ENCODE measurements at places on chromosomes 13 and 19.
A peak's percentile ranks its signal among the peaks of the same experiment; 100 is the strongest.

- DNase-seq = no peak
Measured at GRCh38 chr19:17458970-17459369, 1.8 kb downstream of the NXNL1 start.

GRCh38 chr13:100240109-100240779, 151.4 kb downstream of the PCCA start:
- DNase-seq = no peak

- no peak for DNase-seq
Measured at GRCh38 chr19:40533508-40533907, 43.2 kb upstream of the SHKBP1 start.

DNA sequence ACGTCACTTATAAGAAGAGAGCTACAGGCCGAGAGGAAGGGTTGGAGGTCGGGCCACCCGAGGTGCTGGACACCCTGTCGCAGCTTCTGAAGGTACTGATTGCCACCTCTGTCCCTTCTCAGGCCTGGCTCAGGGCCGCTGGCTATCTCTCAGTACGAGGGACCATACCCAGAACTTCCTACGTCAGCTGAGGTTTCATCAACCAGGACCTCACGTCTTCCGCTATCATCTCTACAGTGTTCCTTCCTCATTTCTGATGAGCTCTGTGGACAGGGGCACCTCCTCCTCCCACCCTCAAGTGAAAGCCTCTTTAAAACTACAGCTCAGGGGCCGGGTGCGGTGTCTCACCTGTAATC, 58.2 kb upstream of the USE1 start:
- DNase-seq = no peak

- no peak for DNase-seq
Measured at GRCh38 chr13:99553033-99553432, 51.8 kb downstream of the TM9SF2 start.

- no peak for DNase-seq
Measured at GRCh38 chr13:24619282-24619681, 60.9 kb upstream of the ATP12A start.

DNA sequence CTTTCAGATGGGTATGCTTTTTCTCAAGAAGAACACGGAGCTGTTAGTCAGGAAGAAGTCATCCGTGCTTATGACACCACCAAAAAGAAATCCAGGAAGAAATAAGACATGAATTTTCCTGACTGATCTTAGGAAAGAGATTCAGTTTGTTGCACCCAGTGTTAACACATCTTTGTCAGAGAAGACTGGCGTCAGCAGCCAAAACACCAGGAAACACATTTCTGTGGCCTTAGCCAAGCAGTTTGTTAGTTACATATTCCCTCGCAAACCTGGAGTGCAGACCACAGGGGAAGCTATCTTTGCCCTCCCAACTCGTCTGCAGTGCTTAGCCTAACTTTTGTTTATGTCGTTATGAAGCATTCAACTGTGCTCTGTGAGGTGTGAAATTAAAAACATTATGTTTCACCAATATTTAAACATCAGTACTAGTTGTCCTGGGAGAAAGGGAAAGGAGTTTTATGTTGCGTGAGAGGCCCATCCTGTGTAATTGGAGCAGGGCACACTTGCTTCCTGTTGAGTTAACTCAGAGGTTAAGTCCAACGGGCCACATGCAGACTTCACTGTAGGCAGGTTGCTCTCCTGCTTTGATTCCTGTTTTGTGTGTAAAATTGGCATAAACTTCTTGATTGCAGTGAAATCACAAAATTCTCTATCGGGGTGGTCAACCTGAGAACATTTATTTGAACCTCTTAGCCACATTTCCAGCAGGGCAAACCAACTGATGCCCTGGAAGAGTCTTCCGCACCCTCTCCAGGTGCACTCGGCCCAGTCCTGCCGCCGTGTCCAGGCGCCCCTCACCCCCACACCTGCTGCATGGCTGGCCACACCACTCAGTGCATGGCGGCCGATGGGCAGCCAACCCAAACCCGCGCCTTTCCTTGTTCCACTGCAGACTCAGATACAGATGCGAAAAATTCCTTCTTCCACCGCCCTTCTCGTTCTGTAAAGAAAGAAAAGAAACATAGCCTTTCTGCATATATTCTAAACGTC, 31.6 kb downstream of the SHISA2 start:
- DNase-seq = no peak

DNA sequence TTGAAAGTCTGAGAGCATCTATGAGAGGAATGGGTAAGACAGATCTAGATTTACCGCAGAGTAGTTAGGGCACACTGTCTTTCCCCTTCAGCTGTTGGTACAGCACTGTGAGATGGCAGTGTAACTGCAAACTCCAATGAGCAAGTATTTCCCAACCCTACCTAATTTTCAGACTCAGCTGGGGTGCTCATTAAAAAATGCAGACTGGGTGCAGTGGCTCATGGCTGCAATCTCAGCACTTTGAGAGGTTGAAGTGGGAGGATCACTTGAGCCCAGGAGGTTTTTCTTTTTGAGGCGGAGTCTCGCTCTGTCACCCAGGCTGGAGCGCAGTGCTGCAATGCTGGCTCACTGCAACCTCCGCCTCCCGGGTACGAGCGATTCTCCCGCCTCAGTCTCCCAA, 12.6 kb downstream of the QPCTL start:
- no peak for DNase-seq

GRCh38 chr13:99749271-99750019, 222.1 kb downstream of the ZIC5 start:
- no peak for DNase-seq

DNA sequence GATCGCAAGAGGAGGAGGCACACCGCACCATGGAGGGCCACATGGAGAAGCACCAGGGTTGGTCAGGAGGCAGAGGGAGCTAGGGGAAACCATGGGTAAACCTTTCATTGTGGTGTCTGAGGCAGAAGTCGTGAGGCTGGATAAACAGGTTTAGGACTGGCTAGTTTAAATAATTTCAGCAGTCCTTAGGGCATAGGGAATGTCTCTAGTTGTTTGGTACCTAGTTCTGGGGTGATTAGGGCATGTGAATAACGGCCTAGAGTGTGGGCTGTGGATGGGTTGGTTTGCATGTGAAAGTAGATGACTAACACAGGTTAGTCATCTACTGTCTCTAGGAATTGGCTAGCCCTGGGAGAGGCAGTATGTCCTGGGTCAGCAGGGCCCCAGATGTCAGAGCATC, 102.3 kb downstream of the STOML3 start:
- DNase-seq = no peak

GRCh38 chr13:40613914-40614313, 52.5 kb downstream of the FOXO1 start:
- DNase-seq = no peak

- no peak for DNase-seq
Measured at GRCh38 chr13:99354371-99354951, 47.3 kb upstream of the GPR183 start.

GRCh38 chr13:30112602-30113435, 194.5 kb downstream of the KATNAL1 start:
- DNase-seq = peak; percentile 77

DNA sequence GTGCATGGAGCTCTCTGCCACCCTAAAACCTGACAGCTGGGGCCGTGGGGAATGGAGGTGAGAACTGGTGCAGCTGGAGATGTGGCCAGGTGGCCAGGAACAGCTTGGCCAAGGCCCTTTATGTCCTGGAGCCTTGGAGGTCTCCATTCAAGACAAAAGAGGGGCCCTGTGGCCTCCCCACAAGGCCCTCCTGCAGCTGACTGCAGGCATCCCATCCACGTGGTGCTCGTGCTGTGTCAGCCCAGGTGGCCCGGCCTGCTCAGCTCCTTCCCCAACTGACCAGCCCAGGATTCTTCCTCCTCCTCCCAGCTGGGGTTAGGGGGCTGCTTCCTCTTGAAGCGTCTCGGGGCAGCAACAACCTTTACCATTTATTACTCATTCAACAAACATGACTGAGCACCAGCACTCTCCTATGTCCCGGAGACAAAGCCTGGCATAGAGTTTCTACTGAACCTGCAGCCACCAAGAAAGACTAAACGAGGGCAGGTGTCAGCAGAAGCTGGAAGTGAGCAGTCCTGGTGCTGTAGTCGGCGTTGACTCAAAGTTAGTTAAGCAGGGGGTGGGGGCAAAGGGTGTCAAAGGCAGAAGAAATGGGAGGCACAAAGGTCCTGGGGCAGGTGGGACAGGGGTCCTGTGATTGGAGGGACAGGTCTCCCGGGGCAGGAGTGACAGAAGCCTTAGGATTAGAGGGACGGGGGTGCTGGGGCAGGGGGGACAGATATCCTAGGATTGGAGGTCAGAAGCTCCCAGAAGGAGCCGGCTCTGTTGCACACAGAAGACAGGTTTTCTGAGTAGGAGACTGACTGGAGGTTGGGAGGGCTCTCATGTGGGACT, 23.3 kb upstream of the C13orf46 start:
- DNase-seq = no peak

GRCh38 chr13:30745906-30746686, 10.8 kb downstream of the ALOX5AP start:
- no peak for DNase-seq

GRCh38 chr19:6222884-6223283, 56.9 kb downstream of the MLLT1 start:
- DNase-seq = no peak

- no peak for DNase-seq
Measured at GRCh38 chr19:13806728-13807127, 11.5 kb downstream of the ZSWIM4 start.

DNA sequence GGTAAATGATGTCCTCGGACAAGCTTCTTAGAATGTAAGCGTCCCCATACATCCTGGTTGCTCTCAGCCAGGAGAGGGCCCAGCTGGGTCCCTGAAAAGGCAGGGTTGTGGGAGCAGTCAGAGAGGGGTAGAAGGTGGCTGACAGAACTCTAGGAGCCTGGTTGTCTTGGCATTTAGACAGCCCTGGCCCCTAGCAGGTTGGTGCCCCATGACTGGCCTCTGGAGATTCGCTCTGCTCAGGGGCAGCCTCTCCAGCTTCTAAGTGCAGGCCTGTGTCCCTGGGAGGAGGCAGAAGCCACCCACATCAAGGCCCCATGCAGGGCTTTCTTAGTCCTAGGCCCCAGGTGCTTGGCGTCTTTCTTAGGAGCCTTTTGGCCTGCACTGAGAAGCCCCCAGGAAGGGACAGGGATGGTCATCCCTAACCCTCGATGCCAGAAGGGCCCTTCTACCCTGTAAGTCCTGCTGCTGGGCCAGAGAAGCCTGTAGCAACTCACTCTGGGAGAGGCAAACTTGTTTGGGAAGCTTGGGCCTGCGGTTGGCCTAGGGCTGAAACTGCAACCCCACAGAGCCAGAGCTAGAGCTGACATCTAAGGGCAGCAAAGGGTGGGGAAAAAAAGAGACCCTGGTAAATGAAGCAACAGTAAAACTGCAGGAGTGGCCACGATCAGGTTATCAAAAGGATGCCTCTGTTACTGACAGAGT, 2.8 kb upstream of the CDX2 start:
- DNase-seq = no peak

DNA sequence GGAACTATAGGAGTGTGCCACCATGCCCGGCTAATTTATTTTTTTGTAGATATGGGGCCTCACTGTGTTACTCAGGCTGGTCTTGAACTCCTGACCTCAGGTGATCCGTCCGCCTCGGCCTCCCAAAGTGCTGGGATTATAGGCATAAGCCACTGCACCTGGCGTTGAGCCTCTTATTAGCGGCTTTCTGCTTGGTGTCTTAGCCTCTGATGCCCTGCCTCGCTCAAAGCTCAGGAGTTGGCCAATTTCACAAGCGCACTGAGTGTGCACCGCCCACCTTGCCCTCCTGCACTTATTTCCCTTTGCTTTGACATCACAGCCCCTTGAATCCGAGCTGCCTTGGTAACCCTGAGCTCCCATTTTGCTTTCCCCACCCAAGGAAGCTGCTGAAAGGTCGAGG, 10.1 kb downstream of the YIPF2 start:
- no peak for DNase-seq

DNA sequence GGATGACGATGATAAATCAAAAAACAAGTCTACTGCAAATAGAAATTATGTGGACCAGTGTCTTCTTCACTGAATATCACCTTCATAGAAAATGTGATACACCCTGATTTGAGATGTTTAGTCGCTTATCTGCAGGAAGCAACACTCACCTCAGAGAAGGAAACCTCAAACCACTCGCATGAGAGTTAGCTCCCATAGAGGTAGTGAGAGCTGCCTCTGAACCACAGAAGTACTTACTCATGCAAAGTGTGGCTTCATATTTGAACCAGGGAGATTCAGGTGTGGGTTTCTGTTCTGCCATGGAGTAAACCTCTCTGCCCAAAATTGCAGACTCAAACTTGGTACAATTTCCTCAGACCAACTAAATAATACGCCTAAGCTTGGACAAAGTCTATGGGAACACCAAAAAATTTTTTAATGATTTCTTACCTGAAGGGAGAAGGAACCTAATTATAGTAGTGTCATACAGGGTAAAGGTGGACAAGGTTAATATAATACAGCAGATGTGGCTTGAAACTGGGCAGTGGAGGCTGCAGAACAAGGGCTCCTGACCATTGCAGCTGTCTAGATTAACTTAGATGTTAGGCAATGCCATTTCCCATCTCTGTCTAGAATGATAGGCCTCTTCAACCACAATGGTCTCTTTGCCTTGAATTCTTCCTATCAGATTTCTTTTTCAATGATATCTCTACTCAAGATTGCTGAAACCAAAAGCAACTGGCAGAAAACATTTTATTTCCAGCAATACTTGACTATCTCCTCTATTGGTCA, 29.6 kb upstream of the RCBTB2 start:
- DNase-seq = peak; percentile 31

GRCh38 chr19:35739275-35740107, 2.8 kb downstream of the IGFLR1 start:
- DNase-seq = no peak

DNA sequence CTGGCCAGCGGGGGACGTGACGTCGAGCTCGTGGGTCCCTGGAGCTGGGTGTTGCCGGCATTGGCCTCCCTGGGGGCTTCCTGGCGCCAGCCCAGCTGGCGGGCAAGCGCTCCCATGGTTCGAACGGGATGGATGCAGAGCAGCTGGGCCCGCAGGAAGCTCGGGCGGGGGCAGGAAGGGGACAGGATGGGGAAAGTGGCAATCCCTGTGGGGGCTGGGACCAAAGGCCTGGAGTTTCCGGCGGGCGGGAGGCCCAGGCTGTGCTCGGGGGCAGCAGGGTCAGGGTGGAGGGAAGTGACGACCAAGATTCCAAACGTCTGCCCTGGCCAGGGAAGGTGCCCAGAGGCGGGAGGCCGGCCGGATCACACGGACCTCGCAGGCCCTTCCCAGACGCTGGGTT, 19.3 kb downstream of the PALM start:
- no peak for DNase-seq

Data from stimulated activated CD4-positive, alpha-beta T cell treated with anti-CD3 and anti-CD28 coated beads, Interleukin-12 subunit alpha, Interleukin-12 subunit beta, amount 100 ng/mL, for 24 hours (primary cell).